ENCODE measurements at places on chromosomes 16 and 17.

GRCh38 chr16:85704011-85704410 lies 15.3 kb upstream of the GINS2 start:
- DNase-seq = no peak
- H3K27me3 ChIP-seq = no peaks in the 10 kb centered on the region
- no peak overlapping the region for H3K4me3 ChIP-seq

DNA sequence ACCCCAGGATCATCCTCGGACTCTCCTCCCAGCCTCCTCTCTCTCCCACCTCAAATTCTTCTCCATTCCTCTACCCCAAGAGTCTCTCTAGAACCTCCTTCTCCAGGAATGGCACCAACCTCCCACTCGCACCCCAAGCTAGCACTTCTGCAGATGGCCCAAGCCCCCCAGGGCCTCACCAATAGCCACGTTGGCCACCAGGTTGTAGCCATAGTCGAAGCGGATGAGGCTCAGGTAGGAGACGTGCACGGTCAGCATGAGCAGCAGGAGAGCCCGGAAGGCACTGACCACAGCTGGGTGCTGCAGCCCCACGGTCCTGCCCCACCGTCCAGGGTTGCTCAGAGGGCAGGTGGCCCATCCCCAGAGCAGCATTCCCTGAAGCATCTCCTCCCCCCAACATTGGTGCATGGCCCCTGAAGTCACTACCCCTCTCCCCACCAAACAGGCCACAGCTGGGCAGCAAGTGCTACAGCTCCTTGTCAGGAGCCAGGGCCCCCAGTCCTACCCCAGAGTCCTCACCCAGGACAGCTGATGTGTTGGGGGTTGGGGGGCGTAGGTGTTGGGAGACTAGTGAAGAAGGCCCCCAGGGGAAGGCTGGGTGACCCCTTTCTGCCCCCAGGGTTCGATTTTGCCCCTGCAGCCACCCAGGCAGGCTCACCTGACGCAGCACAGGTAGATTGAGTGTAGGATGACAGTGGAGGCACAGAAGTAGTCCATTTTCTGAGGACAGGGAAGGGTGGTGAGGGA lies 5.3 kb downstream of the PNMT start:
- peaks cover 3% of the 10 kb centered on the region for H3K36me3 ChIP-seq
- peak overlapping the region; percentile 3 for H3K27ac ChIP-seq
- peaks cover 34% of the 10 kb centered on the region for H3K4me1 ChIP-seq

DNA sequence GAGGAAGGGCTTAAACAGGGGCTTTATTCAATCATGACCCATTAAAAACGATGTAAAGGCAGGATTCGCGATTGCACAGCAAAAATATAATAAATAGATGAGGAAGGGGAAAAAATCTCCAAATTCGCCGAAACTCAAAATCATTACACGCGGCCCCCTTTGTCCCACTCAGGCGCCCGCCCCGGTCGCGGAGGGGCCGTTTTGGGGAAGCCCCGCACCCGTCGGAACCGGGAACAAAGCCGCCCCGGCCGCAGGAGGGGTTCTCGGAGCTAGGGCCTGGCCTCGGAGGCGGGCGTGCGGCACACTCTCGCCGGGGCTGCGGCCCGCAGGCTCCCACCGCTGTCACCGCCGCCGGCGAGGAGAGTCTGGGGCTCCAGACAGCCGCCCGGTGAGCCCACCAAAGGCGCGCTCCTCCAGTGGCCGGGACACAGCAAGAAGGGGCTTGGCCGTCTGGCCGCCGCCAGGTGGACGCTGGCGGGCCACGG lies 521 bp downstream of the C16orf87 start:
- H3K4me3 ChIP-seq = peak overlapping the region; percentile 89
- H3K4me1 ChIP-seq = peaks cover 31% of the 10 kb centered on the region
- peaks cover 9% of the 10 kb centered on the region for H3K36me3 ChIP-seq
- DNase-seq = no peak
- H3K27me3 ChIP-seq = peaks cover 19% of the 10 kb centered on the region

DNA sequence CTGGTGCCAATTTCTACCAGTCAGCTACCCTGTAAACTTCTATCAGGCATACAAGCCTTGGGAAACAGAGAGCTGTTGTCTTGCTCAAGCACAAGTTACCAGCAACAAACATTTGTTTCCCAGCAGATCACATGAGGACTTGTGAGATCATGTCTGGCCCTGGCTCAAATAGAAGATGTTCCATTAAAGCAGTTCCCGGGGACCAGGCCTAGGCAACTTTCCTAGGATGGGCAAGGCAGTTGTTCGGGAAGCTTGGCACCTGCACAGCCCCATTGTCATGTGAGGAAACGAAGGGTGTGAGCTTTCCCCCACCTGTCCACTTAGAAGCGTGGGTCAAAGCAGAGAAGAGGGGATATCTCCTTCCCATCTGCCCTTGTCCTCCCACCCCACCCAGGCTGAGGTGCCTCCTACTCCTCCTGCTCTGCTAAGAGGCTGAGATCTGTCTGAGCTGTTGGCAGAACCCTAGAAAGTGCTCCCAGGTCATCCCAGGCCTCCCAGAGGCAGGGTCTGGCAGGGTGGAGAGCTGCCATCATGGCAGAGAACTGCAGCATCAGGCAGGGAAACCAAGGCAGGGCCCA lies 11.2 kb upstream of the SLC47A2 start:
- H3K36me3 ChIP-seq = no peaks in the 10 kb centered on the region
- peaks cover 3% of the 10 kb centered on the region for H3K4me1 ChIP-seq
- peaks cover 6% of the 10 kb centered on the region for H3K27me3 ChIP-seq
- H3K4me3 ChIP-seq = no peak overlapping the region
- no peak for DNase-seq
- no peak overlapping the region for H3K27ac ChIP-seq

- peaks cover 5% of the 10 kb centered on the region for H3K36me3 ChIP-seq
- peak overlapping the region; percentile 35 for H3K4me3 ChIP-seq
- H3K27ac ChIP-seq = peak overlapping the region; percentile 93
- peaks cover 80% of the 10 kb centered on the region for H3K4me1 ChIP-seq
These were observed 4.1 kb upstream of the KDM8 start for GRCh38 chr16:27199235-27199586.

GRCh38 chr16:47144559-47144877 lies 773 bp upstream of the NETO2 start:
- H3K27ac ChIP-seq = peak overlapping the region; percentile 13
- no peak for DNase-seq
- H3K27me3 ChIP-seq = peaks cover 32% of the 10 kb centered on the region
- no peaks in the 10 kb centered on the region for H3K36me3 ChIP-seq
- peaks cover 10% of the 10 kb centered on the region for H3K4me1 ChIP-seq
- peak overlapping the region; percentile 77 for H3K4me3 ChIP-seq

DNA sequence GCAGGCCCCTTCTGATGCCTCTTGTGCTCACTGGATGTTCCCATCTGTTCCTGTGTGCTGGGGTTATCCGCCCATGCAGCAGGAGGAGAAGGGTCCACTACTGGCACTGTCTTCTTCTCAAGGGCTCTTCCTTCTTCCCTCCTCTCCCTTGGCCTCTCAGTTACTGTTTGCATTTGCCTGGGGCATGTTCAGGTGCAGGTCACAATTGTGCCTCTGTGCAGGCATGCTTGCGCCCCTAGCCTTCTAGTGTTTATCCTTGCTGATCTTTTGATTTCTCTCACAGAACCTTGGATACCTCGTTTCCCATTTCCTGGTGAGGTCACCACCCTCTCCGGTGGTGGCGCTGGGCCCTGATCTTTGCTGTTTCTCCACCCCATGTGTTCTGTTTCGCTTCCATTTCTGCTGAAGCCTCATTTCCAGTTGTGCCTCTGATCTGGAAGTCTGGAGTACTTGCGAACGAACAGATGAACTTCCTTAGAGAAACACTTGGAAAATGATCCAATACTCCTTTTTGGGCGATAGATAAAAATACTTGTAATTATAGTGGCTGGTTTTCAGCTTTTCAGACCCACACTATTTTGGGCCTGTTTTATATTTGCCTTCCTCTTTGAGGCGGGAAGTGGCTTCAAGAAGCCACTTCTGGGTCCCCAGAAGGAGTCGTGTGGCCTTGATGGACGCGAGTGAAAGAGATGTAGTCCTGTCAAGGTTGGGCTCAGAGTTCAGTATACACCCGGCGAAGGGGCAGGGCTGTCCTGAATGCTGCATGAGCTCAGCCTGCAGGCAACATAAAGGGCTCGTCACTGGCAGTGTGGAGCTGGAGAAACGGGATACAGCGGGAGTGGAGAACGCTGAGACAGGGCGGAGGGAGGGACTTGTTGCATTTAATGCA lies 312.9 kb downstream of the SNX29 start:
- H3K27ac ChIP-seq = no peak overlapping the region
- no peaks in the 10 kb centered on the region for H3K4me1 ChIP-seq
- no peak overlapping the region for H3K4me3 ChIP-seq
- no peaks in the 10 kb centered on the region for H3K27me3 ChIP-seq
- H3K36me3 ChIP-seq = no peaks in the 10 kb centered on the region

GRCh38 chr16:67278773-67279295 lies 498 bp upstream of the PLEKHG4 start:
- peaks cover 9% of the 10 kb centered on the region for H3K36me3 ChIP-seq
- H3K4me1 ChIP-seq = peaks cover 13% of the 10 kb centered on the region
- DNase-seq = no peak
- H3K4me3 ChIP-seq = peak overlapping the region; percentile 88
- H3K27ac ChIP-seq = peak overlapping the region; percentile 77
- no peaks in the 10 kb centered on the region for H3K27me3 ChIP-seq

DNA sequence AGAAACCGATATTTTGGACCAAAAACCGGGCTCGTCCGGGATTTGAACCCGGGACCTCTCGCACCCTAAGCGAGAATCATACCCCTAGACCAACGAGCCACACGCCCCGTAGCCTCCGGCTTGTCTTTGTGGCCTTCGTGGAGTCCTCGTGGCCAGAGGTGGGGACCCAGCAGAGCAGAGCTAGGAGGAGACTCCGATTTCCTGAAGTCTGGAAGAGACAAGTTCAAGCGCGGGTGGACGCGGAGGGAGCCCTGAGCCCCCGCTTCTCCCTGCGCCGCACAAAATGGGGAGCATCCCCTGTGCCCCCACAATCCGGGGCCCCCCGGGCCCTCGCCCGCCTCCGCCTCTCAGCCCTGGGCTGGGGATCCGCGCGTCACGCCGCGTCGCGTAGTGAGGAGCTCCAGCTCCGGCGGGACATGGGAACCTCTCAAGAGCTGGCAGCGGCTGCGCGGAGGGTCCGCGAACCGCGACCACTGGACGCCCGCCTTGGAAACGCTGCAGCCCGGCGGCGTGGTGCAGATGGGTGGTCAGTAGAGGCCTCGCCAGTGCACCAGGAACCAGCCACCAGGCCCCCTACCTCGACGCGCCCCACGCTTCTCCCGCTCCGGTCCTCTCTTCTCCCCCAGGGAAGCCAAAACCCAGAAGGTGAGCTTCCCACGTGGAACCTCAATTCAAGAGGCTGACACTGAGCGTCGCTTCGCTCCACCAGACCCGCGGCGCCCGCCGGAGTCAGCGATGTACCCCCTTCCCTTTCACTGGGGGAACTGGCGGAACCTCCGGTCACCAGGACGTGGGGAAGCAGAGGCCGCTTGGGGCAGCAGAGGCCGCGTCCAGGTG lies 5.2 kb upstream of the OR1F1 start:
- H3K27me3 ChIP-seq = peaks cover 82% of the 10 kb centered on the region
- peak overlapping the region; percentile 67 for H3K27ac ChIP-seq
- peaks cover 6% of the 10 kb centered on the region for H3K36me3 ChIP-seq

GRCh38 chr17:83079766-83080578 lies 563 bp downstream of the METRNL start:
- H3K27me3 ChIP-seq = peaks cover 28% of the 10 kb centered on the region
- H3K4me1 ChIP-seq = peaks cover 28% of the 10 kb centered on the region
- no peak overlapping the region for H3K27ac ChIP-seq
- no peak overlapping the region for H3K4me3 ChIP-seq

DNA sequence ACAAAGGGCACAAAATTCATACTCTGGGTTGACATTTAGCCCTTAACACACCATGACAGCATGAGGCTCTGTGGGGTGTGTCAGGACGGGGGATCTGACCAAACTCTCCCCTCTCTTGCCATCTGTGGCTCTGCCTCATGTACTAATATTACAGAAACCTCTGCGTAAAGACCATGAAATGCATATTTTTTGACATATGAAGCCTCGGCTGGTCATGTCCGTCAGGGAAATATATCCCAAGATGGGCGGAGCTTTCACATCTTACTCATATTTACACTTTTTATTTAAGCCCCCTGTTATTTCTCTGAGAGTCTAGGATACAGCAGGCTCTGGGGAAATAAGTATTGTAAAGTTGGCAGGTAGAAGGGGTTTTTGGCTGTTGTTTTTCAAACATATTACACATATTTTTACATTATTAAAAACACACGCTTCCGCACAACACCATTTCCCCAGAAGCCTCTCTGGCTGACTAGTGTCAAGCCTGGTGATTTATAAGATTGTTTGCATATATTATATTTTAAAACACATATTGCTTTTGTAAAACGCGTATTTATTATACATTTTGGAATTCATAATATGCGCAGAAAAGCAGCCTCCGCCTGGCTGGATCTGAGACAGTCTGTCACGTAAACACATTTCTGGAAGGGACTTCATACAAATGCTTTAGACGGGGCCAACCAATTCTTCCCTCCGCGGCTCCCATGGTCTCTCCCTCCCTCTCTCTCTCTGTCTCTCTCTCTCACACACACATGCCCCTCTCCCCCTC lies 237.7 kb upstream of the ZFHX3 start:
- no peaks in the 10 kb centered on the region for H3K36me3 ChIP-seq
- H3K4me1 ChIP-seq = no peaks in the 10 kb centered on the region
- no peak overlapping the region for H3K27ac ChIP-seq
- DNase-seq = no peak
- no peak overlapping the region for H3K4me3 ChIP-seq

DNA sequence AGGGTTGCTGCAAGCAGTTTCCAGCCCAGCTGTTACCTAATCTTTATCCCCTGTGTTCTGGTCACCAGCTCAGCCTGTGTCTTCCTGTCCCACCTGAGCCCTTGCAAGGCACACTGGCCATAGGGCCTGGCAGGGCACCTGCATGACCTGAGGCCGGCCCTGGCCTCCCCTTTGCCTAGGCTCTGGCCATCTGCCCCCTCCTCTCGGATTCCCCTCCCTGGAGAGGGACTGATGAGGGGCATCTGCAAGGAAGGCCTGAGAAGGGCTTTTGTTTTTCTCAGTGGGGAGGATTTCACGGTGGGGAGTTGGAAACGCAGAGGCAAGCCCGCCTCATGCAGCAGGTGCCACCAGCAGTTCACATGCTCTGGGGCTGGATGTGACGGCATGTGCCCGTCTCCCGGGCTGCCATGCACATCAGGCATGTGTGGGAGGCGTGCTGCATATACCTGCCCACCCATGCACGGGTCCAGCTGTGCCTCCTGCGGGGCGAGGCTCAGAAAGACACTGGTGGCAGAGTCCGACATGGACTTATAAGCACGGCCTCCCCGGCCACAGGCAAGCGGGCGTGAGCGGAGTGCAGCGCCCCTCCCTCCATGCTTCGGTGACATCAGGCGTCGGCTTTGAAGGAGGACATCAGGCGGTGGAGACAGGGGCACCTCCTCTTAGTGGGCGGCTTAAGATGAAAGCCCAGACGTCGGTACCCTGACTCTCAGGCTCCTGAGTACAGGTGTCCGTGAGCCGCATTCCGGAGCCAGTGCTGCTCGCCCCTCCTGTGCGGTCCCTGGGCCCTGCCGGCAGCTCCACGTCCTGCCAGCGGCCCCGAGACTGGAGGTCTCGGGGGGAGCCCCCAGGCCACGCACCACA lies 16.5 kb downstream of the ASPSCR1 start:
- no peaks in the 10 kb centered on the region for H3K27me3 ChIP-seq
- no peak overlapping the region for H3K27ac ChIP-seq
- H3K36me3 ChIP-seq = no peaks in the 10 kb centered on the region

Data from T-helper 2 cell treated with Interferon-gamma antibody and Interleukin-4, amounts not matched to agents 5 μg/mL and 100 μg/mL, for 36 hours (primary cell).